Hematopoietic multipotent progenitor cell treated with erythropoietin and hydrocortisone succinate and interleukin-3 and kit ligand, for 8 days (in vitro differentiated cells): ENCODE measurements at places on chromosomes 16 and 17.

- DNase-seq: no peak
Observed at GRCh38 chr17:33241390-33241789, 51.7 kb downstream of the ASIC2 start.

GRCh38 chr17:6393351-6393952, 41.5 kb downstream of the AIPL1 start:
- no peak for DNase-seq

DNA sequence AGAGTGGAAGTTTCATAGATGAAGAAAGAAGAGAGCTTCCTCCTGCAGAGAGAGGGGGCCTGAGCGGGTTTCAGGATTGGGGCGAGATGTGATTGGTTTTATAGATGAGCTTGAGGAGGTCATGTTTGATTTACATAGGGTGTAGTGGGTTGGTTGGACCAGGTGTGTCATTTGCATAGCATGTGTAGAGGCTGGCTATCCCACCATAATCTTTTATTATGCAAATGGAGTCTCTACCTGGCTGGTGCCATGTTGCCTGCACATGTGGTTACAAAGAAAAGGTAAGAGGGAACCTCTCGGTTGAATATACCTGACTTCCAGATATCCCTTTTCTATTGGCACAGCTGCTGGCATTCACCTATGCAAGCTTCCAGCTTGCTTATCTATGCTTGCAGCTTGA, 228.1 kb downstream of the BCAS3 start:
- no peak for DNase-seq

DNA sequence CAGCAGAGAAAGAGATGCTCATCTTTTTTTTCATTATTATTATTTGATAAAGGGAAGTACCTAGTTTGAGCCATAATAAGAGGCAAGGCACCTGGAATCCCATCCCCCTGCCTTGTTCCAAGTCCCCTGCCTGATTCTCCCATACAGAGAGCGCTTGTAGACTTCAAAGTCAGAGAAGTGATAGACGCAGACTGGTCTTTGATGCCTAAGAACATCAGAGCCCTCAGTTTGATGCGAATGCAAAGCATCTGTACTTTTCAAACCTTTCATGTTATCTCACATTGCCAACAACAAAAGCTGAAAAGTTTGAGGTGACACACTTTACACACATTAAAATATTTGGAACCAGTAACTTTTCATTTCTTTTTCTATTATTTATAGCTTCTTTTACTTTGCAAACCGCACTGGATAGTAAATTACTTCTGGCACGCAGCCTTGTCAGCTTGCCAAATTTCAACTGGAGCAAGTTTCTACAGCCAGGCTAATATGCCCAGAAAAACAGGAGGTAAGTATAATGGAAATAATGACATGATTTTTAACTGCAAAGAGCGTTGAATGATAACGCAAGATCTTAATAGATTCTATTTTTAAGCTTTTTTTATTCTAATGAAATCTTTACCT, 5.9 kb upstream of the UTP6 start:
- DNase-seq: peak; percentile 66

DNA sequence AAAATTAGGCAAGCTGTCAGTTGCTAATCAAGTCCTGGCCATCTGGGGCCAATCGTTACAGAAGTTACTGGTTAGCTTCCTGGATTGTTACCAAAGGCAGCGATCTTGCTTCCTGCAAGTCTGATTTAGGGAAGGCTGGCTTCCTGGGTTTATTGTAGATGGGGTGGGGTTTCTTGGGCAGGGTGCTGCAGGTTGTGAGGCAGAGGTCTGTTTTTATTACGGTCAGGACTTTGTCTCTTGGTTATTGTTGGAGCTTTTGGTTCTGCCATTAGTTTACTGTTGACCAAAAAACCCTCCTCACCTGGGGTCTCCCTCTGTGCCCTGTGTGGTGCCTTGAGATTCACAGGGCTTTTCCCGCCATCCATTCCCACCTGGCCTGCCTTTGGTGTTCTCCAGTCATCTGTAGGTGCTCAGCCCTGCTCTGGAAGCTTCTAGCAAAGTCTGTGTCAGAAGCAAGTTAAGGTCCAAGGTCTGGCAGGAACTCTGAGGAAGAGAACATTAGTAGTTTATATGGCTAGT, 36.9 kb downstream of the SLC47A1 start:
- DNase-seq: peak; percentile 2

- DNase-seq: no peak
Observed at GRCh38 chr17:4936436-4936835, 3.4 kb downstream of the SLC25A11 start.

GRCh38 chr17:35094902-35095301, 24.8 kb downstream of the RAD51D start:
- DNase-seq: no peak

DNA sequence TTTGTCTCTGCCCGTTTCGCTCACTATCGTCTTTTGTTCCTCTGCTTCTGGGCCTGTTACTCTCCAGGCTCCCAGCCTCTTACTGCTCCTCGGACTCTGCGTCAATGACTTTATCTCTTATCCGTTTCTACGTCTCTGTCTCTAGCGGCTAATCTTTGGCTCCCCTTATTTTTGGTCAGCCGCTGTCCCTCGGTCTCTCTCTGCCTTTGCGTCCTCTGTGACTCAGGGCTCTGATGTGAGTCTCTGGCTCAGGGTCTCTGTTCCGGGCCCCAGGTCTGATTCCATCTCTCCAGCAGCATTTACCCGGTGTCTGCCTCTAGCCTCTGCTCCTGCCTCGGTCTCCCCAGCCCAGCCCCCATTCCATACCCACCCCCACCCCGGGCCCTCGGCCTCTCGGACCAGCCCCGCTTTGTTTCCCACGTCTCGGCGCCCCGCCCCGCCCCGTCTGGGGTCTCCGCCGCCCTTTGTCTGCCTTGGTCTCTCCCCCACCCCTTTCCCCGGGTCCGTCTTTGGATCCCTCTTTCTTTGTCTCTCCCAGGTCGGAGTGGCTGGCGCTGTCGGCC, 547 bp upstream of the ZNF48 start:
- DNase-seq: no peak

DNA sequence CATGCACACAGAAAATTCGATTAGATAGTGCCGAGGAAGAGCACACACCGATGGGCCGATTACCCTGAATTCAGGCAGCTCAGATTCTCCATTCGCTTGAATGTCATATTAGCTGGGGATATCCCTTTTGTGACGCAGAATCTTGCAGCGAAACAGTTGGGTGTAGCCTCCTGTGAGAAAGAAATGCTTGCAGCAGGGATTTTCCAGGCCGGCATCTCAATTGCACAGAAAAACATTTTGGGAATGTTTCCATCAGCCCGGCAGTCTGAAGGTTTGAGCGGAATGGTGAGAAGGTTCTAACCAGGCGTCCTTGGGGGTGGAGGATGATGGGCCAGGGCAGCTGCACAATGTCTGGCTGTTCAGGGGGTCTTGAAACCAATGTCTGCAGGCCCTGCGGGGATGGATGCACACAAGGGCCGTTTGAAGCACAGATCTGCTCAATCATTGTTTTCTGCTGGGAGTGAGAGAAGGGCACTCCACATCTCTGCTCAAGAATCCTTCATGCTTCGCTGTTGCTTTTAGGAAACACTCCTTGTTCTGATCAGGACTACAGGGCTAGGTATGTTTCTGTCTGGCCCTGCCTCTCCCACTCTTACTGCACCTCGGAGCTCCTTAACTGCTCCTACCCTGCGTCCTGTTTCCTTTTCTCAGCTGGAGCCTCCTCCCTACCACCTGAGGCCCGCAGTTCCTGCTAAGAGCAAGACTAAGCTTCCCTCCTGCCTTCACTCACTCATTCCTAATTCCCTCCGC, 94.6 kb downstream of the CMIP start:
- DNase-seq: no peak

GRCh38 chr16:89748921-89749320, 27.6 kb downstream of the ZNF276 start:
- no peak for DNase-seq

- DNase-seq: no peak
Observed at GRCh38 chr17:75266316-75267152, 4.5 kb downstream of the MIF4GD start.

DNA sequence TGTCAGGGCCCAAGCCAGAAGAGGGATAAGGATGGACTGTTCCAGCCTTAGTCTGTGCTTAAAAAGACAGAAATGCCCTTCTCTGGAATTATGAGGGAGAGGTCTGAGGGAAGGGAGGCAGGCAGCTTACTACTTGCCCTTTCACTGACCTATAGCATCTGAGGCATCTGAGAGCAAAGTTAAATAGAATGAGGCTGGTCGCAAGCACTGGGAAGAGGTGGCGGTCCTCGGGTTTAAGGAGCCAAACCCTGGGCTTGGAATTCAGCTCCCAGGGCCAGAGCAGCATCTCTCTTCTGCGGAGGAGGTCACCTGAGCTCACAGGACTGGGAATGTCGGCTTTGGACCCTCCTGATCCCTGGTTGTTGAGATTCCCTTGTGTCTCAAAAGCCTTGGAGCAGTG, 3.1 kb upstream of the LIMD2 start:
- no peak for DNase-seq

DNA sequence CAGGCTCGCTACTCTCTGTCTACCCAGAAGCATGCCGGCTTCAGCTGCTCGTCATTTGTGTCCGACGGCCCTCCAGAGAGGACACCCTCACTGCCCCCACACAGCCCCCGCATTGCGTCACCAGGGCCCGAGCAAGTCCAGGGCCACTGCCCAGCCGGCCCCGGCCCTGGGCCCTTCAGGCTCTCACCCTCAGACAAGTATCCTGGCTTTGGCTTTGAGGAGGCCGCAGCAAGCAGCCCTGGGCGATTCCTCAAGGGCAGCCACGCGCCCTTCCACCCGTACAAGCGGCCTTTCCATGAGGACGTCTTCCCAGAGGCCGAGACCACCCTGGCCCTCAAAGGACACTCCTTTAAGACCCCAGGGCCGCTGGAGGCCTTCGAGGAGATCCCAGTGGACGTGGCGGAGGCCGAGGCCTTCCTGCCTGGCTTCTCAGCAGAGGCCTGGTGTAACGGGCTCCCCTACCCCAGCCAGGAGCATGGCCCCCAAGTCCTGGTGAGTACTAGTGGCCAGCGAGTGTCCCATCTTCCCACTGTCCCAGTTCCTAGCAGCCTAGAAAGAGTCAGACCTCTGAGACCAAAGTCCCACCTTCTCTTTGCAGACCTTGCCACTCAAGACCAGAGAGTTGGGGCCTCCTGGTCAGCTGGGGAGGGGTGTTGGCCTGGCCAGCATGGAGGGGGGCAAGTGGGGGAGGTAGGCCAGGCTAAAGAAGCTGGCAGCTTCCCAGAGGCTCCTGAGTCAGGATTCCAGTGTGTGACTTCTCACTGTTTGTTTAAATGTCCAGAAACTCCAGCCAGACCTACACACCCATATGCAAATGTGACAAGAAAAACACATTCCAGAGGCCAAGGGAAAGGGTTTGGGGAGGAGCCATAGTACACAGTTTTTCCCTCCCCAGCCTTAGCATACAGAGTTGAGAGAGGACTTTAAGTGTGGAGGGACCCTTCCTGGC, 18.6 kb downstream of the FOXN1 start:
- DNase-seq: no peak

DNA sequence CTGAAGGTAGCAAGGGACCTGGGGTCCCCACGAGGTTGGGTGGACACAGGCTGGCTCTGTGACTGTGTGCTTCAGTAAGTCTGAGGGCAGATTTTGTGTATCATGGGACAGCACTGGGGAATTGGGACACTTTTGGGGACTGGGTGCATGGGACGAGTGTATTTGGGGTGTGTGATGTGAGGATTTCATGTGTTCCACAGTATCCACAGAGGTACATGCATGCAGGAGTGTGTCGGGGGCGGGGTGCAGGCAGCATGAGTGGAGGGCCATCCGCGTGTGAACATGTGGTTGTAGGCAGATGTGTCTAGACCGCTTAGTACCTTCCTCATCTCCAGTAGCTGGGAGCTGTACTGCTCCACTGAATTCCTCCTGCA, 1.1 kb upstream of the DLX3 start:
- DNase-seq: no peak

- peak; percentile 17 for DNase-seq
Observed at GRCh38 chr17:60506312-60506711, 19.7 kb downstream of the APPBP2 start.

GRCh38 chr16:51755577-51756355, 604.7 kb upstream of the SALL1 start:
- DNase-seq: no peak

GRCh38 chr17:37440424-37440823, 33.7 kb downstream of the TADA2A start:
- DNase-seq: no peak

GRCh38 chr17:79795795-79796443, 958 bp downstream of the CBX8 start:
- DNase-seq: no peak

DNA sequence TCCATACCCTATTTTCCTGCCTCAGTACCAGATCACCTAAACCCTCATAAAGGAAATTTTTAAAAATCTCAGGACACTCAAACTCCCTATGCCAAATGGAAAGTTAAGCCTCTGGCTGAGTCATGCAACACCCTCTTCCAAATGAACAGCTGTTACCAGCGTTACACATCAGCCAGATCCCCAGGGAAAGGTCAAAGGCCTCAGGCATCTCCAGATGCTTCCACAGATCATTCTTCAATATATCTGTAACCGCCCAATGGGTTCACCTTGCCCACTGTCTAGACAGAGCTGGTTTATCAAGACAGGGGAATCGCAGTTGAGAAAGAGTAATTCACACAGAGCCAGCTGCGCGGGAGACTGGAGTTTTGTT, 29.1 kb upstream of the SHCBP1 start:
- DNase-seq: no peak

- no peak for DNase-seq
Observed at GRCh38 chr16:30737794-30738648, 10.2 kb upstream of the PHKG2 start.

GRCh38 chr16:69402439-69402838, 16.6 kb upstream of the TERF2 start:
- peak; percentile 41 for DNase-seq

GRCh38 chr17:47621293-47622179, 28.2 kb upstream of the KPNB1 start:
- DNase-seq: no peak

DNA sequence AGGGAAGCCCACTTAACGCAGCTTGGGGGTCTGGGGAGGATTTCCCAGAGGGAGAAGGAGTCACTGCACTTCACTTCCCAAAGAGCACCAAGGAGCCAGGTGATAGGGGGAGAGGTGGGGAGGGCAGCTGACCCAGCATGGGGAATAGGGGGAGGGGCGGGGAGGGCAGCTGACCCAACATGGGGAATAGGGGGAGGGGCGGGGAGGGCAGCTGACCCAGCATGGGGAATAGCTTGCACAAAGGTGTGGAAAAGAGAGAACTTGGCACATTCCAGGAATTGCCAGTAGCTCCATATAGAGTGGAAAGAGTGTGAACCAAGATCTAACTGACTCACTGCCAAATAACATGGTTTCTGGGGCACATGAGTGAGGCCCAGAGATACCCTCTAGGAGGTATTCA, 110.3 kb downstream of the CCT6B start:
- DNase-seq: no peak

DNA sequence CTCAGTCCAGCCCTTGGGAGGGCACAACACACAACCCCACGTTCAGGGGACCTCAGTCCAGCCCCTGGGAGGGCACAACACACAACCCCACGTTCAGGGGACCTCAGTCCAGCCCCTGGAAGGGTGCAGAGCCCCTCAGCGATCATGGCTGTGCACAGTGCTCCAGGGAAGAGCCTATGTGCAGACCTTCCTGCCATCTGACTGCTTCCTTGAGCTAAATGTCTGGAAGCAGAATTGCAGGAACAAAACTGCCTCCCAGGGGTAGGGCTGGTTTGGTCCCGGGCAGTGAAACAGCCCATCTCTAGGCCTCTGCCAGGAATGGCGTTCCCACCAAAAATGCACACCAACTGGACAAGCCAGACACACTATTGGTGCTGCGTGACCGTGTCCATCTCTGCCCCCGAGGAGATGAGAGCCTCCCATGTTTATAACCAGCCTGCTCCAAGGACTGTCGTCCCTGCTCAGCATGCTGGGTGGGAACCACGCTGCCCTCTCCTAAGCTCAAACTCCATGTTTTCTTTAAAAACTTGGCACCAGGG, 44.0 kb downstream of the ZNF276 start:
- DNase-seq: no peak
